ENCODE measurements at places on chromosomes 3 and 15. TPM values are rescaled to one million over a fixed set of nuclear protein-coding genes. Genes with fewer than 3 reads are reported as not detected.

DNA sequence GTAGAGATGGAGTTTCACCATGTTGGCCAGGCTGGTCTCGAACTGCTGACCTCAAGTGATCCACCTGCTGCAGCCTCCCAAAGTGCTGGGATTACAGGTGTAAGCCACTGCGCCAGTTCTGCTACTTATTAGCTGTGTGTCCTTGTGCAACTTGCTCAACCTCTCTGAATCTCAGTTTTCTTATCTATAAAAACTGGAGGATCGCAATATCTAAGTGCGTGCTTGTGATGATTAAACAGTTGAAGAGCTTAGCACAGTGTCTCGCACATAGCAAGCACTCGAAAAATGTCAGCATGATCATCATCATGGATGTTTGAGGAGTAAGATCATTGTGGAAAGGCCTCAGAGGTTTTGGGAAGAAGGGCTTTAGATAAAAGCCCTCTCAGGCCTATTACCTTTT lies 10.8 kb downstream of the CLCN2 start:
- no peak for DNase-seq

DNA sequence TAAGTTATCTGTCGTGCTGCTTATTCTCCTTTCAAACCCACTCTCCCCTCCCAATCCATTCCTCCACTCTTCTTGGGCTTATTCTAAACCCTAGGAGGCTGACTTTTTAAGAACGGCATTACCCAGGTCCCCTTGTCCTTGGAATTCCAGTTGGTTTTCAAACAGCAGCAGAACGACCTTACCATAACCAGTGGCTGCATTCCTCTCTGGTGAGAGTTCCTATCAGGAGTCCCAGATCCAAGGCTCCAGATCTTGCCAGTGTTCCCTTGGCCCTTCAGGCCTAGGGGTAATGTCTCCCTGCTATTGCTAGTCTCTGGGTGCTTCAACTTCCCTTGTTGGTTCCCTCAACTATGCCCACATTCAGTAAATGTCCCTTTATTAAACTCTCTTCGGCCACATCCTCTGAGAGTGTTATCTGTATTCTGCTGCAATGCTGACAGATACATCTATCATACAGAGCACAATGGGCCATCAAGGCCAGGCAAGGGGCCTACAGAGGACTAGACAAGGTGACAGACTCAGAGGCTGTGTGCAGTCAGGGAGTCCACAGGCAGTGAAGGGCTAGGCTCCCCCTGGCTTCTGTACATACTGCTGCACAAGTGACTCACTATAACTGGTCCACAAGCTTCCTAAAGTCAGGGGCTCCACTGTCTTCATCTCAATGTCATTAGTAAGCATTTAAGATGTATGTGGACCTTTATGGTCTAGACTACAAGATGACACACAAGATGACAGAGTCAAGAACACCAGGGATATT lies 10.1 kb downstream of the LYSMD2 start:
- no peak for DNase-seq

DNA sequence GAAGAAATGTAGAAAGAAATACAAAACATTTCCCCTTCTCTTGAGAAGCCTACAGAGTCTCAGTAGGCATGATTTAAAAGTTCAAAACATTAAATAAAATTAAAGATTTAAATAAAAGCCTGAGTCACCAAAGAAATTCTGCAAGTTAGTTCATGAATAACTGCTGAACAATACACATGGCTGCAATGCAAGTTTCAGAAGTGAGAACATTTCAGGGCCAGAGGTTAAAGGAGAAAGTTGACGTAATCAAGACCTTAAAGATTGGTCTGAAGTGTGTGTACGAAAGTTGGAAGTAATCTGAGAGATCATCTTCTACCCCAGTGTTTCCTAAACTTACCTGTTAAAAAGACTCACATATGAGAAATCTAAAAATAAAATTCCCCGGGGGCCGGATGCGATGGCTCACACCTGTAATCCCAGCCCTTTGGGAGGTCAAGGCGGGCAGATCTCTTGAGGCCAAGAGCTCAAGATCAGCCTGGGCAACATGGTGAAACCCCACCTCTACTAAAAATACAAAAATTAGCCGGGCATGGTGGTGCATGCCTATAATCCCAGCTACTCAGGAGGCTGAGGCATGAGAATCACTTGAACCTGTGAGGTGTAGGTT lies 108.7 kb upstream of the PHLDB2 start:
- DNase-seq = no peak

The FILIP1L gene
- total RNA-seq = 39.3 TPM

GRCh38 chr3:46863261-46863782 lies at the start of gene MYL3:
Gene MYL3, minus strand, starts transcription at chr3:46863444. Its CDS starts 54 bp downstream, at chr3:46863390.
- peak; percentile 75 for DNase-seq

The IMPG2 gene
- total RNA-seq = 0.11 TPM

The NDN gene
- total RNA-seq = 37.7 TPM

The DNAJC19 gene
- total RNA-seq = 122 TPM

The CELSR3 gene
- 0.16 TPM for total RNA-seq

- DNase-seq = no peak
Observed at GRCh38 chr3:72903004-72903403, 15.2 kb downstream of the GXYLT2 start.

The GPX1 gene
- total RNA-seq = 117 TPM

GRCh38 chr15:29135702-29136646 lies 133.6 kb downstream of the NSMCE3 start:
- DNase-seq = peak; percentile 26

- no peak for DNase-seq
Observed at GRCh38 chr3:111648991-111649579, 53.9 kb upstream of the ZBED2 start.

GRCh38 chr15:78420220-78420619 lies 17.8 kb upstream of the IREB2 start:
- DNase-seq = no peak
